A549 treated with RU486 at 1 μM for 4 hours (cell line): ENCODE measurements at places on chromosomes 12 and 14. TPM values are rescaled to one million over a fixed set of nuclear protein-coding genes. Genes with fewer than 3 reads are reported as not detected.

Gene ACYP1
- total RNA-seq = 18.6 to 25.8 TPM (median 23.5 TPM) in 5 replicates

Gene PPP2R5E
- total RNA-seq = 14.4 to 26.8 TPM (median 25.7 TPM) in 5 replicates

Gene IL22
- not detected in 5 replicates for total RNA-seq

Gene SPATA7
- total RNA-seq = 2.5 to 4.9 TPM (median 4.0 TPM) in 5 replicates

Gene KRT6A
- 0.64 to 0.95 TPM (median 0.94 TPM) in 5 replicates for total RNA-seq

Gene SIRT4
- 0.49 to 0.99 TPM (median 0.80 TPM) in 5 replicates for total RNA-seq

Gene AVPR1A
- not detected in 5 replicates for total RNA-seq
